Fibroblast of skin of right biceps (primary cell): ENCODE measurements at places on chromosomes 4 and X.

GRCh38 chr4:97500423-97500822, 642.9 kb downstream of the STPG2 start:
- DNase-seq = no peak

- peak; percentile 13 for DNase-seq
Measured at GRCh38 chrX:49042581-49043219, 457 bp downstream of the TFE3 start.

- DNase-seq = no peak
Measured at GRCh38 chrX:2314831-2315365, 185.9 kb downstream of the DHRSX start.

GRCh38 chrX:3690140-3690539, 23.3 kb downstream of the PRKX start:
- no peak for DNase-seq

DNA sequence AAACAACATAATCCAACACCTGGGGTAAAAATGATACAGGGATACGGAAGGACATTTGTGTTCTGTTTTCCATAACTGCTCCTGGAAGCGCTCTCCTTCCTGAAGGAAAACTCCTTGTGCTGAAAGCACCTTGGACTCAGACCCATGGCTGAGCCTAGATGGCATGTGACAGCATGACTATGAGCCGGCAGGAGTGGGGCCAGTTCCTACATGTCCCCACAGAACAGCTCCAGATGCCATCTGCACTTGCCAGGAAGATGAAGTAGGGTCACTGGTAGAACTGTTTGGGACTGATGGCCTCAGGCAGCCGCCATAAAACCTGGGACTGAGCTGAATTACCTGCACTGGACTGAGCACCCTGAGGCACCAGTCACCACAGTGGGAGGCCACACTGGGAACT, 56.0 kb upstream of the BCLAF3 start:
- no peak for DNase-seq

- DNase-seq = no peak
Measured at GRCh38 chrX:57451426-57452020, 140.3 kb upstream of the ZXDB start.

GRCh38 chr4:169044714-169045447, 34.8 kb upstream of the CBR4 start:
- no peak for DNase-seq

- no peak for DNase-seq
Measured at GRCh38 chrX:155169881-155170280, 46.4 kb upstream of the VBP1 start.

- DNase-seq = no peak
Measured at GRCh38 chr4:138978028-138978585, 37.5 kb upstream of the NOCT start.

GRCh38 chr4:76312457-76312856, 5.9 kb downstream of the STBD1 start:
- no peak for DNase-seq

DNA sequence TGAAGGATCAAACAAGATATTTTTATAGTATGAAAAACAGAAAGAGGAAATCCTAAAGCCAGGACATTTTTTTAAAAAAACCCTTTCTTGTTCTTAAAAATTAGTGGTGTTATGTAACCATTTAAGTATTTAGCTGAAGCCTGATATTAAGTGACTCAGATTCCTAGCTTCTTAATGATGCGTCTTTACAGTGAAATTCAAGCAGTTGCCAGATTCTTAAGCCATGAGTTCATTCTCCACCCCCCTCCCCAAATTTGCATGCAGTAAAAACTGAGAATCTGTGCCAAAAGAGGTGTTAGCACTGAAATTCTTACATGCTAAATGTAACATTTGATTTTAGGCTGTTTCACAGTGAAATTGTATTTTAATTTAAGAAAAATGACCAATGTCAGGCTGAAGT, 180.8 kb downstream of the RAPGEF2 start:
- DNase-seq = peak; percentile 97

GRCh38 chrX:106286053-106286650, 118.0 kb downstream of the PWWP3B start:
- no peak for DNase-seq

DNA sequence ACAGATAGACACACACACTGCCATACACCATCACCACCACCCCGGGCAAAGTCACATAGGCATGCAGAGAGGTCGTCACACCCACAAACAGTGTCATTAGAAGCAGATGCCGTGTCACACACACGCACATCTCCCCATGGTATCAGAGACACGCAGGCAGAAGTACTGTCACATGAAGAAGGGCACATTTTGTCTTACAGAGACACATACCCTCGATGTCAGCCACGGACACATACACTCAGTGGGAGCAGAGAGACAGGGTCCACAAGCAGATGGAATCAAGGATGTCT, 3.3 kb downstream of the NALF2 start:
- DNase-seq = no peak

- peak; percentile 72 for DNase-seq
Measured at GRCh38 chr4:30763321-30763727, 43.2 kb downstream of the PCDH7 start.

DNA sequence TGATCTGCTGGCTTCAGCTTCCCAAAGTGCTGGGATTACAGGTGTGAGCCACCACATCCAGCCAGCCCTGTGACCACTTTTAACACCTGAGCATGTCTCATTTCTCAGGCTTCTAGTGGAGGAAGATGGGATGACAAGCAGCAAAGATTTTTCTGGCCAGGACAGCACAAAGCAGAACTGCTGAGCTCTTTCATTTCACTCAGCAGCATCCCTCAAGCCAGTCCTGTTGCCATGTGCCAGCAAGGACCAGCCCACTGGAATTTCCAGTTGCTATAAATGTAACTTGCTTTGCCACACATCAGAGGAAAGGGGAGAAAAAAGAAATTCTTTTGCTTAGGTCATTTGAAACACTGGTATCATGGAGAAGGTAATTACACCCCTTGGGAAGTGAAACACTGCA, 75.9 kb downstream of the SLC9A7 start:
- no peak for DNase-seq

- DNase-seq = no peak
Measured at GRCh38 chr4:5995901-5996623, 22.2 kb downstream of the C4orf50 start.

GRCh38 chr4:109562457-109563239, 2.6 kb downstream of the MCUB start:
- no peak for DNase-seq

DNA sequence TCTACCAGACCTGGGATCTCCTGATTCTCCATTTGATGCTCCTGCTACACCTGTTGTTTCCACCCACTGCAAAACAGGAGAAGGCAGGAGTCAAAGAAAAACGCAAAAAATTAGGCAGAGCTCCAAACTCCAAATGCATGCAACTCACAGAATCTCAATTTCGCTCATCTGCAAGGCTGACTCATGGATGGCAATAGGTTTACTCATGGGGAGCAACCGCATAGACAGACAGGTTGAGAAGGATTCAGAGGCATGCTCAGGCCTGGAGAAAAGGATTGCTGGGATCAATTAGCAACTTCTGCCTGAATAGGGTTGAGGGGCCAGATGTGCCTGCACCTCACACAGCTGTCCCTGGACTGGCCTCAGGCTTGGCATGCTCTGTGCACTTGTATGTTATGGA, 231.0 kb downstream of the LDB2 start:
- DNase-seq = peak; percentile 95

DNA sequence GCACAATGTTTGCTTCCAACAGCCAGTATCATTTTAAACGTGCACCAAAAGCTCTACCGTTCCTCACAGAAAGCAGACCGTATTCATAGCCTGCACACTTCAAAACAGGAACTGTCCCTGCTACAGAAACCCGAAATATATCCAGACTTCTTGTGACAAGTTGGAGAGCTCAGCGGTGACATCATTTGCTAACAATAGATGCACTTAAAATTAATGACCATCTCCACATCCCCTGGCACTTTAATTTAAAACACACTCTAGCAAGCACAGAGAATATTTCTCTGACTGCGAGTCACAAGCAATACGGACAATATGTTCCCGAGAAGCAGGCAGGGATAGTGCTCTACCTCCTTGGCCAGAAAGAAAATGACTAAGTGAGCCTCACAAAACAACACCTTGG, 2.5 kb downstream of the NYX start:
- peak; percentile 45 for DNase-seq

- no peak for DNase-seq
Measured at GRCh38 chr4:5955201-5955821, 62.4 kb upstream of the CRMP1 start.

DNA sequence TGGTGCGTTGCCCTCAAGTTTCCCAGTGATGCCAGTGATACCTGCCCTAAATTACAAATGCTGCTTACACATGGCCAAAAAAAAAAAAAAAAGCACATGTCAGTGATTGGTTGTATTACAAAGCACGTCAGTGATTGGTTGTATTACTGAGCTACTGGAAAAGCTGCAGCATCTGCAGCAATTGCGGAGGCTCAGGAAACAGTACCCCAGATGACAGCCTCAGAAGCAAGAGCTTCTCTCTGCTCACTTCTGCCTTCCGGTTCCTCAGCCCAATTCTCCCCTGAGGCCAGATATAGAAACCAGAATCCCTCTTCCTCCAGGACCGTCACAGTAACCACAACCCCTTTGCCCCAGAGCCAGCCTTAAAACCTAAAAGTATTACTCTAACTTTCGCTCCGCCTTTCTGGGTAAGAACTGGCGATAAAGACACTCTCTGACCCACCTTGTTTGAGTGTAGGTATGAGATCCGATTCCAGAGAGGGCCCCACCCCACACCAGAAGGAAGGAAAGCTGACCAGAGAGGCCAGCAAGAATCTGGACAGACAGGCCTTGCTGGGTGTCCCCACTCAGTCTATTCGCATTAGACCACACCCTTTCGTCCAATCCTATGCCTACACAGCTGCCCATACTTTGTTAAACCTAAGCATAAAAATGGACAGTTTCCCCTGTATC, 85.0 kb upstream of the SORBS2 start:
- DNase-seq = no peak

DNA sequence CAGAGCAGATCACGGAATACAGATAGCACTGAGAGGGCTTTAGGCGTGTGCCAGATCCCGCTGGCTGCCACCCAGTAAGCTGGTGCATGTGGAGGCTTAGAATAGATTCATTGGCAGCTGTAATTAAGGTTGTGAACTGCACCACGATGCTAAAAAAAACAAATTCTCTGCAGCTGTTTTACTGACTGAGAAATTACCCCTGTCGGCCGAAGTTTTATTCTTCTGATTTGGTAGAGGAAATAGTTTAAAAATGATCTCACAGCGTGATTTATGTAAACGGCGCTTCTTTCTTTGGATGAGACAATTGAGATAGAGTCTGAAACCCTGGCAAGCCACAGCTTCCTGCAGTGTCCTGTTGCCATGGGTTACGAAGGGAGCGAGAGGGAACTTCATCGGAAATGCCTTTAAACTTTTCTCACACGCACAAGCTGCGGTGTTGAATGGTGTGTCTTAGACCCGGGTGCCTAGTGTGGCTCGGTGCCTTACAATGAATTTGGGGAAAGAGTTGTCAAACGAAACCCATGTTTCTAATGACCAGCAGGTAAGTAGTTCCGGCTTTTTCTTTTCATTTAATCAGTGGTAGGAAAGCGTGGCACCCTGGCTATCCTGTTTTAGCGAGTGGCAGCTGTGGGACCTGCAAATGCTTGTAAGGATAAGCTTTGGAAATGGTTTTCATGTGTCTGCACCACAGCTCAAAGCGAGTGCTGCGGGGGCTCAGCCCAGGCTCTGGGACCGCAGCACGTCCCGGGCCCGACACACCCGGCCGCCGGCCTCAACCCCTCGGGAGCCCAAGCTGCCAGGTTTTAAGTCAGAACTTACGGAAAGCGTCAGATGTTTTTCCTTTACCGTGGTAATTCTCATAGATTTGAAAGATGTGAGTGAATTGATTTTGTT, 71.7 kb upstream of the HGFAC start:
- peak; percentile 96 for DNase-seq

DNA sequence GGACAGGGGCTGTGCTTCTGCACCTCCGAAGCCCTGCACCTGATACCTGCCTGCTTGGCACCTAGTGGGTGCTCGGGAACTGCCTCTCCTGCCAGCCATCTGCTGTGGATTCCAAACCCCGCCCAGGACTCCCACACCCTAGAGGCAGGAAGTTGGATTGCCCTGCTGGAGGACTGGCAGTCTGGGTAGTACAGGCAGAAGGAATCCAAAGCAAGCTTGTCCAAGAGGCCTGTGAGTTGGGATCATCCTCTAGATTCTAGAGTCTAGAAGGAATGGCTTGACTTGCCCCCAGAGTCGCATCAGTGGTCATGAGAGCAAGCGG, 64.6 kb upstream of the MTM1 start:
- DNase-seq = no peak

DNA sequence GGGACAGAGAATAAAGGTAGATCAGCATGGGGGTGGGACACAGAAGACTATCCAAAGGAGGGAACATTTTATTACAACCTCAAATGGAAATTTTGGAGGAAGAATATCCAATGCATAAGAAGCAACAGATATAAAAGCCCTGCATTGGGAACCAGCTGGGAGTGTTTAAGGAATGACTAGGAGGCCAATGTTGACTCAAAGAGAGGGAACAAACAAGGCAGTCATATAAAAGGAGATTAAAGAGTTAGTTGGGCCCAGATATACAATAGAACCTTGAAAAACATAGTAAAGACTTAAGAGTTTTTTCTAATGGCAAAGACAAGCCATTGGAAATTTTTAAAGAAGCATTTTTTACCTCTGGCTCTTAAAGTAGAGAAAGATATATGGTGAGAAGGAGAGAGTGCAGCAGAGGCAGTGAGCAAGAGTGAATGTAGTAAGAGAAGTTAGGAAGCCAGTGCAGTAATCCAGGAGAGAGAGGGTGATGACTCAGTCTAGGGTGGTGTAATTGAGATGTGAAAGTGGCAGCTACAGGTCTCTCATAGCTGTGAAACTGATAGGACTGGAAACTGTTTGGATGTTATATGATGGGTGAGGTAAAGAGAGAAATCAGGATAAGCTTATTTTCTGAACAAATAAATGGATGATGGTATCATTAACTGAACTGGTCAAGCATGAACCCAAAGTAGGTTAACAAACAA, 182.2 kb upstream of the ATOH1 start:
- no peak for DNase-seq

- DNase-seq = no peak
Measured at GRCh38 chr4:172986114-172986513, 182.5 kb upstream of the GALNT7 start.

DNA sequence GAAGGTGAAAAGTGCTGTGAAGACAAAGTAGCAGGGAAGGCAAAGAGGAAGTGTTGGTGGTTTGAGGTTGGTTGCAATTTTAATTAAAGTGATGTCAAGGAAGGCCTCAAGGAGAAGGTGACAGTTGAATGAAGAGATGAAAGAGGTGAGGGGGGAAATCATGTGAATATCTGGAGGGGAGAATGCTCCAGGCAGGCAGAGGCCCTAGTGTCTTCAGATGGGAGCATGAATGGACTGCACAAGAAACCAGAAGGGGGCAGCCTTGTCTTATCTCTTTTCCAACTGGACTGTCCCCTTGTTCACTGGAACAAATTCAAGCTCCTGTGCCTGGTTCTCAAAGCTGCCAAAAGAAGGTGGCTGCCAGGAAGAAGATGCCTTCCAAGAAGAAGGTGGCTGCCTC, 68.4 kb downstream of the MAOB start:
- no peak for DNase-seq
